CD4-positive, alpha-beta T cell treated with Interleukin-4 for 1 hour (primary cell): ENCODE measurements at places on chromosomes 16 and 17.

DNA sequence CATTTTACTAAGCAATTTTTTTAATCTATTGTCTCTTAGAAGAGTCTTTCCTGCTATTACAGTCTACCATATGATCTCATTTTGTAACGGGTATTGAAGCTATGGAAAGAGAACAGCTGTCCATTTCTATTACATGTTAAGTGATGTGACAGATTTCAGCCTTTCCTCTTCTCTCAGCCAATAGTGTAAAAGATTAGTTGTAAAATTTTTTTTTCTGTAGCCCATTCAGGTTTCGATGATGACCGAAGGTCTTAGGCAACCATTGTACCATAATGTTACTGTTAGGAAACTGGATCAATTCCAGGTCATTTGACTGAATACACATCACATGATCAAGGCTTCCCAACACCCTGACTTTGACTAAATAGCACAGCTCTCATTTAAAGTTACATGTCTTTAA lies 147.6 kb upstream of the HLF start:
- no peak for DNase-seq

GRCh38 chr16:52755396-52755795 lies 208.5 kb upstream of the TOX3 start:
- DNase-seq = no peak

GRCh38 chr16:69365901-69366300 lies 14.3 kb upstream of the TMED6 start:
- DNase-seq = no peak

DNA sequence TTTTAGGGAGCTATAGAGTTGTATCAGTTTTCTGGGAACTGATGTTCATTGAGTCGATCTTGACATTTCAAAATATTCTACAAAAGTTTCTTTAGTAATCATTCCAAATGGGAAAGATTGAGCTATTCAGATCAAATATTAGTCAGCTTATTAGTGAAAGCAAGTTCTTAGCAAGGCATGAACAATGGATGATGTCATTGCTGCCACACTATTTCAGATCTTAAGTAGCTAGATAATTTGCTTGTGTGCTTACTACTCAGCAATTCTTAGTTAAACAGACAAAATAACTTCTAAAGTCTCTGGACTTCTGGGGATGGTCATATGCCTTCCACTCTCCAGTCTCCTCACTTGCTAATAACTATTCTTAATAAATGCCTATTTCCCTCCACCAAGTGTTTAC lies 69.0 kb upstream of the CDH8 start:
- DNase-seq = no peak

DNA sequence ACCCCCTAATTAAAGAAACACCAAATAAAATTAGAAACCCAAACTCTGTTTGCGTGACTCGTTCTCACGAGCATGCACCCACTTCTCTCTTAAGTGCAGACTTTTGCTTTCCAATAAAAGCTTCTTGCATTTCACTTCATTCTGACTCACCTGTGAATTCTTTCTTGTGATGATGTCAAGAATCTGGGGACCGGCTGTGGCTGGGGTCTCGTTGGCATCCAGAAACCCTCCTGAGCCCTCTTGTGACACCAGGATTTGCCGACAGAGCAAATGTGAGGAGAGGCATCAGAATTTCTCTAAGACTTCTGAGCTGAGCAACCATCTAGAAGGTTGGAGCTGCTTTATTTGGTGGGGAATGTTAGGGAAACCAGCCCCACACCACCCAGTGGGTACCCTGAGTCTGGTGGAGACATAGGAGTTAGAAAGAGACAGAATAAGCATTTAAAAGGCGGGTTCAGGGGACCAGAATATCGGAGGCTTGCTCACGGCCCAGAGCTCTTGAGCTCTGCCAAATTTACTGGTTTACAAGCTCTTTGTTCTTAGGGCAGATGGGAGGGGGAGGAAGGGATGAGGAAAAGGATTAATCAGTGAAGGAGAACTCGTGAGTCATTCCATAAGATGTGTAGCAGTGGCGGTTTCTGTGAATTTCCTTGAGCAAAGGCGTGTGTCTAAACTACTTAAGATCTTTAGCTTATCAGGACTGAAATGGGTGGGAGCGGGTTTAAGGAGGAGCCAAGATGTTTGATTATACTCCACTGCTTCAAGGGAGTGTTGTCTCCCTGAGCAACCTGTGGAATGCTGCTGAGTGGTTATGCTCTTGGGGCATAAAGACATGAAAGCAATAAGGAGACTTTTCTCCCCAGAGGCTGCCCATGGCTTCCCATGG lies 24.2 kb upstream of the TMC5 start:
- no peak for DNase-seq

GRCh38 chr17:64190472-64190871 lies 60.5 kb upstream of the ERN1 start:
- no peak for DNase-seq

DNA sequence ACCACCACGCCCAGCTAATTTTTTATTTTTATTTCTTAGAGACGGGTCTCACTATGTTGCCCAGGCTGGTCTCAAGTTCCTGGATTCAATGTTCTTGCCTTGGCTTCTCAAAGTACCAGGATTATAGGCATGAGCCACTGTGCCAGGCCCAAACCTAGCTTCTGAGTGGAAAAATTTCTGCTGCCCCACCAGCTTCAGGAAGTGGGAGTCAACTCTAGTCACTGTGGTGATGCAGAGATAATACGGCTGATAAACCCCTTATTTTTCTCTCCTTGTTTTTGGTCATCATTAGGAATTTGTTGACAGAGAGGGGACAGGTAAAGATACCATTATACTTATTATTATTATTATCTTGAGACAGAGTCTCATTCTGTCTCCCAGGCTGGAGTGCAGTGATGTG lies 27.8 kb upstream of the PHOSPHO1 start:
- DNase-seq = no peak

DNA sequence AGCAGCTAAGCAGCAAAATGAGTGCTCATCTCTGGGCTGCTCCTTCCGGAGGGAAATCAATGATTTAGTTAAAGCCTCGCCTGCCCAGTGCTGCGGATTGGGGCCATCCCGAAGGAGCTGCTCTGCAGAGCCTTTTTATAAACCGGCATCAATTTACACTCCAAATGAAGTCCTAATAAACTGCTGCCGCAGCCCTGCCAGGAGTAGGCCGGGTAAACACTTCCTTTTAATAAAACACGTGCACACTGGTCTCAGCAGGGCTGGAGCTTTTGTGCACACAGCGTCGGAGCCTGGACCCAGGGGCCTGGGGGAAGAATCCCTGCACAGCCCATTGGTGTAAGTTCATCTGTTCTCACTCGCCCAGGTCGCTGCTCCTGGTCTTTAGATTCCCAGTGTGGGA lies 79.6 kb upstream of the HS3ST2 start:
- DNase-seq = no peak

GRCh38 chr16:59385959-59386358 lies 651.8 kb upstream of the GOT2 start:
- no peak for DNase-seq

DNA sequence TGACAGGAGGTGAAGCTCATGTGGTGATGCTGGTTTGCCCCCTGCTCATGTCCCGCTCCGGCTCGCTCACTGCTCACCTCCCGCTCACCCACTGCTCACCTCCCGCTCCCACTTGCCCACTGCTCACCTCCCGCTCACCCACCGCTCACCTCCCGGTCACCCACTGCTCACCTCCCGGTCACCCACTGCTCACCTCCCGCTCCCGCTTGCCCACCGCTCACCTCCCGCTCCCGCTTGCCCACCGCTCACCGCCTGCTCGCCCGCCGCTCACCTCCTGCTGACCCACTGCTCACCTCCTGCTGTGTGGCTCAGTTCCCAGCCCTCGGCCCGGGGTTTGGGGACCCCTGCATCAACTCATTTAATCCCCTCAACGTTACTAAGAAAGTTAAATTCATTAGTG lies 39.1 kb upstream of the SHISA9 start:
- no peak for DNase-seq

DNA sequence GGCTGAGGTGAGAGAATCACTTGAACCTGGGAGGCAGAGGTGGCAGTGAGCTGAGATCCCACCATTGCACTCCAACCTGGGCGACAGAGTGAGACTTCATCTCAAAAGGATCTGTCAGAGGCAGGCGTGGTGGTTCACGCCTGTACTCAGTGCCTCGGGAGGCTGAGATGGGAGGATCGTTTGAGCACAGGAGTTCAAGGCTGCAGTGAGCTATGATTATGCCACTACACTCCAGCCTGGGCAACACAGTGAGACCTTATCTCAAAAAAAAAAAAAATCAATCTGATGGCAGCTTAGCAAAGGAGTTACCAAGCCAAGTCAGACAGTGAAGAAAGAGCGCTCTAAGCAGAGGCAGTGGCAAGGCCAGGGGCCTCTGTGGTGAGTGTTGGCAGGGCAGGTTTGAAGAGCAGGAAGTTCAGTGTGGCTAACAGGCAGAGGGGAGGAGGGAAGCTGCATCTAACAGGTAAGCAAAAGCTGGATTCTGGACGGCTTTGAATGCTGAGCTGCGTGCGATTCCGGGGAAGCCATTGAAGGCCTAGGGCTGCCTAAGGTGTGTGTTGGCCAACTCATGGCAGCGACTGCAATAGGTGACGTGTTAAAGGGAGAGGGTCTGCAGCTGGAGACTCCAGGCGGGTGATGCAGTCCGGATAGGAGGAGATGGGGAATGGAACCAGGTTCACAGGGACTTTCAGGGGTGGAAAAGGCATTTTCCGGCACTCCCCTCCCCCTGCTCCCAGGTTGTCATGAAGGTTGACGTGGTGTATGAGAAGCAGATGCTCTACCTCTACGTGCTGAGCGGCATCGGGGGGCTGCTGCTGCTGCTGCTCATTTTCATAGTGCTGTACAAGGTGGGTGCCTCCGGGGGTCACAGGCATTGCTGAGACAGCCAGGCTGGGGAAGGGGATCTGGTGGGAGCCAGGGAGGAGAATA lies 7.0 kb downstream of the ZNF768 start:
- DNase-seq = no peak

DNA sequence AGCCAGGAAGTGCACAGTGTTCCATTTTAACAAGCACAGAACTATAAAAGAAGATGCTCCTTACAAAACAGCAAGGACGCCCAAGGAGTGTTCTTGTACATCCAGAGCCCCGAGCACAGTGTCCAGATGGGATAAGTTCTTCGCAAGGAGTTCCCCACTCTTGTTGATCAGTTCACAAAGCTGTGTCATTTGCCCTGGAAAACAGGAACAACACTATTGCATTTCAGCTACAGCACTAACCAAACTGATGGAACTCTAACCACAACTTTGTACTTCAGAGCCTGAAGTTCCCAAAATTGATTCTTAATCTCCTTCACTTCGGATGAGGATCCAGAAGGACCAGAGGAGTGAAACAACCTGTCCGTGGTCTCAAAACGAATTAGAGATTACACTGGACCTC lies 5.1 kb downstream of the COPS3 start:
- no peak for DNase-seq

DNA sequence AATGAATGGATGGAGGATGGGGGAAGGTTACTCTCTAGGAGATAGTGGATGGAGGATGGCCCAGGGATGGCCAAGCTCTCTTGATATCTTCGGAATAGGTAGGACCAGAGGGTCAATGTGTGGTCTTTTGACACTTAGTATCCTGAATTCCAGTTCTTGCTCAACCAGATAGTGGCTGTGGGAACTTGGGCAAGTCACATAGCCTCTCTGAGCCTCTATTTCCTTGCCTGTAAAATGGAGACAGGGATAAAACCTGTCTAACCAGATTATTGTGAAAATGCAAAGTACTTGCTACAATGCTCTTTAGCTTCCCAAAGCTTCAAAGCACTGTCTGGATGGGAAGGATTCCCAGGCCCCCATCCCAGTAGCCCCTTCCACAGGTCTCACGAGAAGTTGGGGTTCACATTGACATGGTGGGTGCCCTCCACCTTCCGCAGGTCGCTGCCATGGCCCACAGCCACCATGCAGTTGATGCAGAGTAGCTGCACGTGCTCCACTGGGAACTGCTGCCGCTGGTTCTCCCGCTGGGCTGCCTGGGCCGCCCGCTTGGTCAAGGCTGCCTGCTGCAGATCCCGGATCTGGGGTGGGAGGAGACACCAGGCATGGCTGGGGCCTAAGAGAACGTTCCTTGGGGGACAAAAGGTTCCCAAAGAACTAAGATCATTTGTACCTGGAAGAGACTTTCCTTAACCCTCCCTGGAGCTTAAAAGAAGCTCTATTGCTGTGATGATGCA lies 5.1 kb upstream of the ZNF385C start:
- DNase-seq = no peak

DNA sequence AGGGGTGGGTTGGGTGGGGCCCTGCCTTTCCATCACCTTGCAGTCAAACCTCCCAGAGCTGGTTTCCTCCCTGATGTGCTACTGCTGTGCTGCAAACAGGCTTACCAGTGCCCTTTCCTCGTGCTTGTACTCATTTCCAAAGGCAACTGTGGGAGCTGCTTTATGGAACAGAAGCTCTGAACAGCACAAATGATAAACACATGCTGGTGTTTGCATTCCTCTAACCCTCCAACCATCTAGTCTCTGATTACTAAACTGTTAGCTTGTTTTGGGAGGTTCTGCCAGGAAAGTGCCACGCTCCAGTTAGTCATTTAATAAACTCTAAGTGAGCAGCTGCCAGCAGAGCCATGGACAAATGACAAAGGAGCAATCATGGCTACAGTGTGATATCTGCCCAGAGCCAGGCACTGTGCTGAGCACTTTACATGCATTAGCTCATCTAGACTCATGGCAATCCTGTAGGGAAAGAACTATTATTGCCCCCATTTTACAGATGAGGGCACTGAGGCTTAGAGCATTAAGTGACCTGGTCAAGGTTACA lies 110.4 kb downstream of the VAT1L start:
- no peak for DNase-seq

GRCh38 chr17:59423137-59423724 lies 91.8 kb downstream of the YPEL2 start:
- no peak for DNase-seq

DNA sequence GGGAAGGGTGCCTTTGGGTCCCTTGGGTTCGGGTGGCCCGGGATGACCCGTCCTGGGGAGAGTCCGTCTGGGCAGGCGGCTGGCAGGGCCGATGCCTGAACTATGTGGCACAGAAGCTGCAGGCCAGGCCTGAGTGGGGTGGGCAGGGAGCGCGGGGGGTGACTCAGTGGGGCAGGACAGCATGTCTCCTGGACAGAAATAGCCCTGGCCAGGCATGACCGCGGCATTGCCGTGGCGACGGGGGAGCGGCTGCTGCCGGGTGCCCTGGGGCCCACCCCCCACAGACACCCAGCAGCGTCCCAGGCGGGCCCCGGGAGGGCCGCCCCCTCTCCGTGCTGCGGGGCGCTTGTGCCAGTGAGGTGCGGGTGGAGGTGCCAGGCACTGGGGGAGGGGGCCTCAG lies 1.8 kb upstream of the C1QTNF8 start:
- DNase-seq = no peak

GRCh38 chr16:85554889-85555718 lies 58.0 kb upstream of the GSE1 start:
- DNase-seq = peak; percentile 76

GRCh38 chr17:49516180-49516579 lies 21.1 kb downstream of the NGFR start:
- no peak for DNase-seq
